Stimulated activated CD4-positive, alpha-beta T cell treated with anti-CD3 and anti-CD28 coated beads, Interleukin-12 subunit alpha, Interleukin-12 subunit beta, amount 100 ng/mL, for 24 hours (primary cell): ENCODE measurements at places on chromosomes 4 and X.

- no peak for DNase-seq
These were observed 23.1 kb upstream of the CAMK2D start for GRCh38 chr4:113784497-113785250.

- DNase-seq = no peak
These were observed 45.7 kb downstream of the ELF2 start for GRCh38 chr4:139131209-139131870.

- DNase-seq = no peak
These were observed 43.1 kb upstream of the GPR78 start for GRCh38 chr4:8537041-8537461.

GRCh38 chr4:13703096-13703495 lies 75.6 kb upstream of the BOD1L1 start:
- no peak for DNase-seq

- no peak for DNase-seq
These were observed 142.2 kb downstream of the HS3ST1 start for GRCh38 chr4:11286533-11286932.

DNA sequence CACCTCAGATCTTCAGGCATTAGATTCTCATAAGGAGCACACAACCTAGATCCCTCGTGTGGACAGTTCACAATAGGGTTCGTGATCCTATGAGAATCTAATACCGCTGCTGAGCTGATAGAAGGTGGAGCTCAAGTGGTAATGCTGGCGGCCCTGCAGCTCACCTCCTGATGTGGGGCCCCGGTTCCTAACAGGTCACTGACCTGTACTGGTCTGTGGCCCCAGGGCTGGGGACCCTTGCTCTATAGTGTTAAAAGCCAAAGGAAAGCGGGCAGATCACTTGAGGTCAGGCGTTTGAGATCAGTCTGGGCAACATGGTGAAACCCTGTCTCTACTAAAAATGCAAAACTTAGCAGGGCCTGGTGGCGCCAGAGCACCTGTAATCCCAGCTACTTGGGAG lies 1047.0 kb upstream of the FTHL17 start:
- DNase-seq = no peak

GRCh38 chr4:141058591-141059512 lies 74.4 kb downstream of the RNF150 start:
- DNase-seq = no peak

- DNase-seq = no peak
These were observed 17.5 kb upstream of the JAKMIP1 start for GRCh38 chr4:6217716-6218381.

DNA sequence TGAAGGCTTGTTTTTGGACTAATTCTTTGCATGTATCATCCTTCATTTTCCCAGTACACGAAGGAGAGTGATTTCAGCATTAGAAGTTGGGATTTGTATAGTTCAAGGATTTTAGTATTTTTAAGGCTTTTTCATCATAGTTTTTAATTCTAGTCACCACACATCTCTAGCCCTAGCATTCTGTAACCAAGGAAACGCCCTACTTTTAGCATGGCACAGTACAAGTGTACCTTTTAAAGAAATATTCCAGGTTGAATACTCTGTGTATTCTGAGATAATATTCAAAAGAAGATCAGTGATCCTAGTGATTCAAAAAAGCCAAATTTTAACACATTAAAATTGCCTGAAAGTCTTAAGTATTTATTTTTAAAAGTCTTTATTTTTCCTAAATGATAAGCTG lies 150.5 kb downstream of the RAP1GDS1 start:
- DNase-seq = no peak

DNA sequence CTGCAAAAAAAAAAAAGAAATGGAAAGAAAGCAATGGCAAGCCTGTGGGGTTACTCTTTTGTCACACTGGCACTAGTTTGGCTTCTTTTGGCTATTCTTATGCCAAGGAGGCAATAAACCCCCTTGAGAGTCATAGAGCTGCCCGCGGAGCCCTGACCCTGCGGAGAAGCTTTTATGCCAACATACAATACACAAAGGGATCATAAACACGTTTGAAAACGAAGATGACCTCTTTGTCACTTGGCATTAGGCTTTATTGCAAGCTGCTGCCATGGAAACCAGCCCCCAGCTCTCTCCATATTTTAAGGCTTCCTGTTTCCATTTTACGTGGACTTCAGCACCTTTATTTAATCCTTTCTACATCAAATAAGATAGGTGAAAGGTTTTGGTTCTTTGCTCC lies 7.6 kb downstream of the NEUROG2 start:
- no peak for DNase-seq

DNA sequence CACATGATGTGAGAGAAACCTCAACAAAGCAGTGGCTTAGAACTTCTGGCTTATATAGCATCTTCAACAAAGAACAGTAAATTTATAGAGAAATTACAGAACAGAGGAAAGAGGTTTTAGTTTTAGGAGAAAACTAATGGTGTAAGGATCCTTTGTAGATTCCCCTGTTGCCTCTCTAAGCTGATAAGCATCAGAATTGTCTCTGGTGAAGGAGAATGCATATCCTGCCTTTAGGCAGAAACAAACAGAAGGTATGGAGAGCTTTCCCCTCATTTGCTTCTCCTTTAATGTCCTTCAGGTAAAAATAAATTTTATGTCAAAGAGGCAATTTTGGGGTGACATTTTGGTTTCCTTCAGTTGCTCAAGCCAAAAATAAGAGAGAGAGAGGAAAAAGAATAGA lies 625.9 kb downstream of the CCSER1 start:
- no peak for DNase-seq

DNA sequence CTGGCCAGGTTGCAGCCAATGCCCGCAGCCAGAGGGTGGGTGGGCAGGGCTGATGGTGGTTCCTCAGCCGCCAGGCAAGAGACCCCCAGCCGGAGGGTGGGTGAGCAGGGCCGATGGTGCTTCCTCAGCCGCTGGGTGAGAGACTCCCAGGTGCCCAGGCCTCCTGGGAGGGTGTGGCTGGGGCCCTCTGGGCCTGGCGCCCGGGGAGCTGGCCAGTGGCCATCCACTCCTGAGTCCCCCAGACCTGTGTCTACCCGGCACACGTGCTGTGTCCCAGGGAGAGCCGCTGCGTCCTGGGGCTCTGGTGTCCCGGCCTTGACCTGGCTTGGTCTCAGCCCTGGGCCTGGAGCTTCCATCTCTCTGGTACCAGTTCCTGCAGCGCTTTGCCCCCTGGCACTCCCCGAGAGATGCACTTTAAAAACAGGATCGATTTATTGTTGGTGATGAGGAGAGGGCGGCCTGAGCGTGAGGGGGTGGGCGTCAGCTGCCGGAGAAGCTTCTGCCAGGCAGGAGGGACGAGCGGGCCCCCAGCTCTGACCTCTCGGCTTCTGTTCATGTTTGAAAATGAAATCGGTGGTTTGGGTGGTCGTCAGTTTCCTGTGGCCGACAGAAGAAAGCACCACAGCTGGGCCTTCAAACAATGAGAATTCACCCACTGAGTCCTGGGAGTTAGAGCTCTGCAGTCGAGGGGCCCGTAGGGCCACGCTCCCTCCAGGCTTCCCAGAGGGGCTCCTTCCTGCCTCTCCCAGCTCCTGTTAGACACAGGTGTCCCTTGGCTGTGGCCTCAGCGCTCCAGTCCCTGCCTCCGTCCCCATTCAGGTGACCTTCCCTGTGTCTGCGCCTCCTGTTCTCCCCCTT lies 6.5 kb downstream of the DOK7 start:
- no peak for DNase-seq

GRCh38 chr4:17398035-17398434 lies 113.9 kb downstream of the QDPR start:
- DNase-seq = no peak

GRCh38 chr4:28225689-28226353 lies 1365.2 kb downstream of the STIM2 start:
- DNase-seq = no peak

DNA sequence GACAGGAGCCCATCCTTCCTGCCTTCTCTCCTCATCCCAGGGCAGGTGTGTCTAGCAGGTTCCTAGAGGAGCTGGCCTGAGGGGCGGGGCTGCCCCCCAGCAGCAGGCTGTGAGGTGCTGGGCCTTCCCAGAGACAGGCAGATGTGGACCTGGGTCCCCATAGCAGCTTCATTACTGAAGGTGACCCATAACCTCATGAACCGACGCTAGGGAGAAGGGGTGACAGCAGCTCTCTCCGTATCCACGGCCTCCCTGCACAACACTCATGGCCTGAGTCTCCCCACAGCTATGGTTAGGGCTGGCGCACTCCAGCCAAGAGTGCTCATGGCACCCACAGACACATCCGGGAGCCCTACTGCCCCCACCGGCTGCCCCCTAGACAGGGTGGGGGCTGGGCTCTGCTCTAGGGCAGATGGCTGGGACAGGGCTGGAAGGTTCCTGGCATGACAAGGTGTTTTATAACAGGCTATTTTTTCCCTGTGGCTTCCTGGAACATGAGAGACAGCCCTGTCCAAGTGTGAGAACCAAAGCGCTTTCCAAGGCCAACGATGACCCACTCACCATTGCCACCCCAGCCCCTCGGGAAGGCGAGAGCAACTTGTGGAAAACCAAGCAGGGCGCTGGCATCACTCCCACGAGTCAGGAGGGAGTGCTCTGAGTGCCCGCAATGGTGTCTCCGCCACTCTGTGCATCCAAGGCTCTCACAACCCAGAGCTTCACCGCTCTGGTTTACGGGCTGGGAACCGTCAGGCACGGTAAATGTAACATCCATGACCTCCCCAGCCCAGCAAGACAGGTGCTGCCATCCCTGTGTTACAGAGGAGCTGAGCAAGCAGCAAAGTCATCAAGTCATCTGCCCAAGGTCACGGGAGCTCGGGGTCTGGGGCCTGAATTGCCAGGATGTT lies 59.8 kb downstream of the ACOX3 start:
- DNase-seq = no peak

- DNase-seq = no peak
These were observed 4.1 kb upstream of the CD99L2 start for GRCh38 chrX:150902434-150903109.

DNA sequence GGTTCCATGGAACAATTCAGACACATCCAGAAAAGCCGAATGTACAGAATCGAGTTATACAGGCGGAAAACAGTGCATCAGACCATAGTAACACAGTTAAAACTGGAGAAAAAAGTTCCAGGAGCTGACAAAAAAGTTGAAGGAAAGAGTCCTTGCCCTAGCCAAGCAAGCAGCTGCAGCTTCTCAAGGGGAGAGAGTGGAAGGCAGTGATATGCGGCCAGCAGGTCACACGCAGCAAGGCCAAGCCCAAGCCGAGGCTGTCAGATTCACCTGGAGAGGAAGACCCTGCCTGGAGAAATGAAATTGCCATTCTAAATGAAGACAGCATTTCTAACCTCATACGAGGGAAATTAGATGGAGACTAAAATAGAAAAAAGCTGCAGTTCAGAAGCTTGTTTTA lies 55.8 kb downstream of the RGS12 start:
- no peak for DNase-seq

DNA sequence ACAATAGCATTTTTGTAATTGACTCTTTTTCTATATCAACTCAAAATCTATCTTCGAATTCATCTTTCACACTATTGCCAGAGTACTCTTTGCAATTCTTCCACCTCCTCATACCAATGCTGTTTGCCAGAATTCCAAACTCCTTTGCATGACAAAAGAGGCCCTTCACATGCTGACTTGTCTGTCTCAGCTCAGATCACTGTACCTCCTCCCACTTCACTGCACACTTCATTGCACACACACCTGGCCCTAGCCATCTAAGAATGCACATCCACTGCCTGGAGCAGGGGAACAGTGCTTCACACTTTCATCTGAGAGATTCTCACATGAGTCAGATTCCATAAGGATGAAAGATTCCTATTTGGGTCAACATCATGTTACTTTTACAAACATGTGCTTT lies 56.5 kb downstream of the PRDM5 start:
- DNase-seq = no peak

GRCh38 chr4:71171592-71171991 lies 167.2 kb upstream of the SLC4A4 start:
- no peak for DNase-seq

DNA sequence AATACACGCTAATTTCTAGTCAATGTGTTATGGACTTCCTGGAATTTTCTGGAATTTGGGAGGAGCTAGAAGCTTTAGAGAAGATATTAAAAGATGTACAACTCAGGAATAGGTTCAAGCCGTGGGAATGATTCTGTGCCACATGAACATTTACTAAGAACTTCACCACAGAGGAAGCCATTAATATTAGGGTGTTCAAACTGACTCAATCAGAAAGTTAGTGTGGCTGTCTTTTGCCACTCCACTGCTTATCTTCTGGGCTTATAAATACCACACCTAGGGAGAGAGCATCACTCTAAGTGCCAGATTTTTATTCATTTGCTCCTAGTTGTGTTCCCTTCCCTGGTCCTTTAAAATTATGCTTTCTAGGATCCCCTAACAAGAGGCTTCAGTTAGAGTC lies 409.8 kb downstream of the KCTD8 start:
- DNase-seq = no peak

- DNase-seq = no peak
These were observed 223.1 kb downstream of the KDR start for GRCh38 chr4:54902271-54902670.

- no peak for DNase-seq
These were observed 275.5 kb downstream of the PPARGC1A start for GRCh38 chr4:23614284-23614892.

- no peak for DNase-seq
These were observed 57.0 kb downstream of the SORBS2 start for GRCh38 chr4:185754961-185755360.

DNA sequence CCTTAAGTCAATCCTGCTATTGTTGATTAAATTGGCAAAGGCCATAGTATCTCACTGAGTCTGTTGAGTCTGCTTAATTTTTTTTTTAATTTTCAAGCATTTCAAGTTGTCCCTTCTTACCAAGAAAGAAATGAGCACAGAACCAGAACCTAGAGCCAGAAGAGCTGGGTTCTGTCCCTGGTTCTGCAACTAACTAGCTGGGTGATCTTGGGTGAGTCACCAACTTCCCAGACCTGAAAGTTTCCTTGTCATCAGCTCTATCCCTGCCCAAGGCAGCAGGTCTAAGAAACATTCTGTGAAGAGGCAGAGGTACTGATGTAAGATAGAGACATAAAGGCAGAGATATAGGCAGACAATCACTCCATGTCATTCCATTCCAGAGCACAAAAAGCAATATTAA lies 17.3 kb downstream of the TEC start:
- no peak for DNase-seq

DNA sequence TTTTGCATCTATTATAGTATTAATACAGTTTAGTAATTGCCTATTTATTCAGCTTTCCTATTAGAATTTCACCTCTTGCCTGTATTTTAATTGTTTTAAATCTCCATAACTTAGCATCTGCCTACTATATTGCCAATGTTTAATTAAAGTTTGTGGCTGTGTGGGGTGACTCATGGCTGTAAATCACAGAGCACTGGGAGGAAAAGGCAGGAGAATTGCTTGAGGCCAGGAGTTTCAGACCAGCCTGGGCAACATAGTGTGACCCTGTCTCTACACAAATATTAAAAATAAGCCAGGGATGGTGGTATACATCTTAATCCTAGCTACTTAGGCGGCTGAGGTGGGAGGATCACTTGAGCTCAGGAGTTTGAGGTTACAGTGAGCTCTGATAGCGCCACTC lies 14.5 kb upstream of the CCSER1 start:
- no peak for DNase-seq

DNA sequence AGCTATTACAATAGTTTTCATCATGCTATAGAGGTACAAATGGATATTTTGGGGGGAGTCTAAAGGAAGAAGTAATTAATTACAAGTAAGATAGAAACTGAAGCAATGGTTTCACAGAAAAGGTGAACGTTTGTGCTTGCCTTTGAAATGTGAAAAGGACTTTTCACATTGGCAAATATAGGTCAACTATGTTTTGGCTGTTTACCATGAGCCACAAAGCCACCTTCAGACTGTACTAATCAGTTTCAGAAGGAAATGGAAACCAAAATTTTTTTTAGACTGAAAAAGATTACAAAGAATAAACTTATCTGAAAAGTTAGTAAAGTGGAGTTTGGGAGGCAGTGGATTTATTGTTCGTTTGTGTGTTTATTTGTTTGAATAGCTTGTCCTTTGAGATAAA lies 32.1 kb downstream of the SYTL5 start:
- no peak for DNase-seq
